Progenitor cell of endocrine pancreas (in vitro differentiated cells): ENCODE measurements at places on chromosomes 11 and 22. TPM values are rescaled to one million over a fixed set of nuclear protein-coding genes. Genes with fewer than 3 reads are reported as not detected.

DNA sequence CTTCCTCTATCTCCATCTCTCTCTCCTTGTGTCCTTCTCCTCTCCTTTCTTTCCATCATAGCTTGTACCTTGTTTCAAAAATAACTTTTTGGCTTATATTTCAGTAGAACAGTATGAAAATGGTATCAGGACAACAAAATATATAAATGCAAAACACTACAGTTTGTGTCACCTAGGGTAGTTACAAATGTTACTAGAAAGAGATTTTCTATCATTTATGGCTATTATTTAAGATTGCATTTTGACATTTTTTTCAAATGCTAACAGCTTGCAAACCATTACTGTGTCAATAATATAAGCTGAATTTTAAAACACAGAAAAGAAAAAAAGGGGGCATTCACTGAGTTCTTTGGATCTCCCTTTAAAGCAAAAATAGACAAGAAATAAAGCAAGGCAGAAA, 392.3 kb upstream of the LRRC4C start:
- H3K27me3 ChIP-seq, result no peaks in the 10 kb centered on the region
- peaks cover 3% of the 10 kb centered on the region for H3K4me1 ChIP-seq
- H3K4me3 ChIP-seq, result no peak overlapping the region
- no peak overlapping the region for H3K27ac ChIP-seq
- no peaks in the 10 kb centered on the region for H3K36me3 ChIP-seq
- DNase-seq, result no peak

- H3K27me3 ChIP-seq, result no peaks in the 10 kb centered on the region
- H3K4me3 ChIP-seq, result peak overlapping the region; percentile 92
- peak overlapping the region; percentile 87 for H3K27ac ChIP-seq
- DNase-seq, result no peak
Observed at GRCh38 chr11:118438314-118438931, 2.1 kb downstream of the KMT2A start.

GRCh38 chr11:115760461-115761320, 256.5 kb upstream of the CADM1 start:
- H3K4me3 ChIP-seq, result peak overlapping the region; percentile 70
- no peak overlapping the region for H3K27ac ChIP-seq

DNA sequence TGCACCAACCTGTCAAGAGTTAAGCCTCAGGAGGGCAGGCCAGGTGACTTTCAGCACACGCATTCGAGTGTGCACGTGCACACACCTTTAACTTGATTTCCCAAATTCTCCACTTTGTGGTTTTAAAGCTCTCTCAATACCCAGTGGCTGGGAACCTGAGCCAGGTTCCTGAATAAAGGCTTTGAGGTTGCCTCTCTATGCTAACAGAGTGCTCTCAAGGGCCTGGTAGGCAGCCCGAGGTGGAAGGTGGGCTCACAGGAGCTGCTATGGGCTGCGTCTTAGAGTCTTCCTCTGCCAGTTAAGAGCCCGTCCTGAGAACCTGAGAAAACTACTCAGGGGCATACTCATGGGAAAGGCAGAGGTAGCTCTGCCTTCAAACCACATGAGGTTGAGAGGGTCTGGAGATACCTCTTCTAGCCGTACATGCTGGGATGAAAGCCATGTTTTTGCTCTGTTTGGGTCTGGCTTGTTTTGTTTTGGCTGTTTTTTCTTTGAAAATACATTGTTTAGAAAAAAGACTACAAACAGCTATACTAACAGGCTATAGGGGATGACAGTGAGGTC, 11.6 kb upstream of the SERPIND1 start:
- H3K4me3 ChIP-seq, result no peak overlapping the region
- no peak for DNase-seq
- peaks cover 19% of the 10 kb centered on the region for H3K36me3 ChIP-seq
- no peaks in the 10 kb centered on the region for H3K4me1 ChIP-seq

DNA sequence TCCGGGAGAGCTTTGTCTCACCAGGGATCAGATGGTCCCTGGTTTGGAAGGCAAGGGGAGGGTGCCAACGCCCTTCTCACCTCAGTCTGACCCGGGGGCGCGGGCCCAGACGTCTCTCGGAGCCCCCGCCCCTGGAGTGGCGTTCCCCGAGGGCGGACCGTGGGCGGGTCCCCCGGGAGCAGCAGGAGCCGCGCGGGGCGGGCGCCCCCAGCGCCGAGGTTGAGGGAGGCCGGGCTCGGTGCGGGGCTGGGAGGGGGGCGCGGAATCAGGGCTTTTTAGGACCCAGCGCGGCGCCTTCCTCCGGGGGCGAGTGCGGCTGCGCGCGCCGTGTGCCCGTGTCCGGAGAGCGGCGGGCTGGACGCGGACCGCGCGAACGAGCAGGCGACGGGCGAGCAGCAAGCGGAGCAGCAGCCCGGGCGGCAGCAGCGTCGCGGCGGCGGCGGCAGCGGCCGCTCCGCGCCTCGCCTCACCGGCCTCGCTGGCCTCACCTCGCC, at the start of gene KCNC1:
KCNC1 (plus strand) TSS at position 364 of the 494 bp plus-strand sequence. CDS start 1,222 bp downstream, outside the sequence.
- H3K36me3 ChIP-seq, result peaks cover 1% of the 10 kb centered on the region
- peaks cover 51% of the 10 kb centered on the region for H3K27me3 ChIP-seq
- peak within 1 kb of the TSS; percentile 75 for H3K4me3 ChIP-seq

The OR51B6 gene
- not detected in 2 replicates for total RNA-seq

The CDHR5 gene
- total RNA-seq, result 0.24 and 0.98 TPM in 2 replicates

- no peak for DNase-seq
- no peaks in the 10 kb centered on the region for H3K4me1 ChIP-seq
- peaks cover 23% of the 10 kb centered on the region for H3K27me3 ChIP-seq
- H3K4me3 ChIP-seq, result no peak overlapping the region
Observed at GRCh38 chr11:112942966-112943643, 18.1 kb upstream of the NCAM1 start.

DNA sequence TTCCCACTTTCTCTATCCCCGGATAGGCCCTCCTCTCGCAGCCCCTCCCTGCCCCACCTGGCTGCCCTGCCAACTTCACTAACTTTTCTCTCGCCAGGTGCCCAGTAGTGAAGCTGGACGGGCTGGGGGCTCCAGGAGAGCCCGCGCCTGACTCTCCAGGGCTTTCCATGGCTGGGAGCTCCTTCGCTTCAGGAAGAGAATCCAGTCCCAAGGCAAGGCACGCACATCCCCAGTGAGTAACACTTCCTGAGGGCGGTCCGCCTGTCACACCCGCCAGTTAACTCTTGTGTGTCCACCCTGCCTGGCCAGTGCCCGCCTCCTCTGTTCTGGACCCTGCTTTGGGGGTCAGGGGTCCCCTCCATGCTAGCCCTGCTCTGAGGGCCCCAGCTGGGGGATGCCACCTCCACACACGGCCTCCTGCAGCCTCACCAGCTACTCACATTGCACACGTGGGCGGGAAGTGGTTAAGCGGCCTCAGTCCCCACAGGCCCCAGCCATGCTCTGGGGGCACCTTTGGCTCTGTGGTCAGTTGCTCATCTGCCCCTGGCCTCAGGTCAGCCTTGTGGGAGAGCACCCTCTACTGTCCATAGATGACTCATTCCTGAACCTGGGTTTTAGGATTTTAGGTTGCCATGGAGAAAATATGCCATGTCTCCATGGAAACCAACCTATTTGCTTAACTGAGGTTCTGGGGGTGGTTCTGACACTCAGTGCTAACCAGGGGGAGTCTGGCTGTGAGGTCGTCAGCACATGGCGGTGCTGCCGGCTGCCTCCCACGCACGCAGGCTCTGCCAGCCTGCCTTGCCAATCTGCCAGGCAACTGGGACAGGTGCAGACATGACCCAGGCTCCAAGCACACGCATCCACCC, at the start of gene RIN1:
RIN1 (minus strand) TSS at position 201 of the 869 bp plus-strand sequence; CDS start at position 169, 32 bp downstream.
- peak within 1 kb of the TSS; percentile 74 for H3K27ac ChIP-seq
- peak within 1 kb of the TSS; percentile 65 for H3K4me3 ChIP-seq
- peaks cover 2% of the 10 kb centered on the region for H3K4me1 ChIP-seq
- no peak for DNase-seq
- peaks cover 1% of the 10 kb centered on the region for H3K36me3 ChIP-seq
